Right renal cortex interstitium (tissue), 3 donors: ENCODE measurements at places on chromosomes 1 and 21. TPM values are rescaled to one million over a fixed set of nuclear protein-coding genes. Genes with fewer than 3 reads are reported as not detected.

Gene CA6
- polyA plus RNA-seq, result not detected

Gene WDR64
- polyA plus RNA-seq, result 0.44 TPM

Gene C1QTNF12
- polyA plus RNA-seq, result 7.0 TPM

Gene AHCYL1
- polyA plus RNA-seq, result 126 TPM

Gene RPL11
- polyA plus RNA-seq, result 2,838 TPM

Gene PLPPR4
- 1.5 TPM for polyA plus RNA-seq

Gene APCS
- not detected for polyA plus RNA-seq

Gene TXLNA
- 45.2 TPM for polyA plus RNA-seq

Gene DISC1
- 6.1 TPM for polyA plus RNA-seq

Gene CDK11A
- 25.8 TPM for polyA plus RNA-seq

Gene ATP1A4
- not detected for polyA plus RNA-seq

Gene ARHGAP29
- polyA plus RNA-seq, result 87.2 TPM

Gene SPATA46
- polyA plus RNA-seq, result 0.51 TPM

Gene ADGRL4
- polyA plus RNA-seq, result 28.3 TPM

Gene RSRP1
- 153 TPM for polyA plus RNA-seq

Gene AKR7A3
- 0.96 TPM for polyA plus RNA-seq

Gene CYP4A11
- 50.3 TPM for polyA plus RNA-seq

Gene LAMB3
- 0.92 TPM for polyA plus RNA-seq

Gene MXRA8
- polyA plus RNA-seq, result 145 TPM

Gene OR6K3
- polyA plus RNA-seq, result not detected

Gene TESK2
- polyA plus RNA-seq, result 6.5 TPM

Gene ABCG1
- 11.3 TPM for polyA plus RNA-seq
